ENCODE measurements at places on chromosomes 7 and 10. TPM values are rescaled to one million over a fixed set of nuclear protein-coding genes. Genes with fewer than 3 reads are reported as not detected.

HMX2 gene
- not detected for total RNA-seq

C10orf120 gene
- total RNA-seq: not detected

MMP21 gene
- 1.2 TPM for total RNA-seq

SFRP4 gene
- 116 TPM for total RNA-seq

NUPR2 gene
- not detected for total RNA-seq

Measured in camera-type eye (tissue), 1 donor.